CD8-positive, alpha-beta memory T cell (primary cell): ENCODE measurements at places on chromosomes 4 and X.

- no peak for DNase-seq
- no peaks in the 10 kb centered on the region for H3K4me1 ChIP-seq
- no peaks in the 10 kb centered on the region for H3K27me3 ChIP-seq
- H3K36me3 ChIP-seq: no peaks in the 10 kb centered on the region
- no peak overlapping the region for H3K27ac ChIP-seq
- no peak overlapping the region for H3K4me3 ChIP-seq
Observed at GRCh38 chr4:94084155-94084554, 123.5 kb upstream of the SMARCAD1 start.

DNA sequence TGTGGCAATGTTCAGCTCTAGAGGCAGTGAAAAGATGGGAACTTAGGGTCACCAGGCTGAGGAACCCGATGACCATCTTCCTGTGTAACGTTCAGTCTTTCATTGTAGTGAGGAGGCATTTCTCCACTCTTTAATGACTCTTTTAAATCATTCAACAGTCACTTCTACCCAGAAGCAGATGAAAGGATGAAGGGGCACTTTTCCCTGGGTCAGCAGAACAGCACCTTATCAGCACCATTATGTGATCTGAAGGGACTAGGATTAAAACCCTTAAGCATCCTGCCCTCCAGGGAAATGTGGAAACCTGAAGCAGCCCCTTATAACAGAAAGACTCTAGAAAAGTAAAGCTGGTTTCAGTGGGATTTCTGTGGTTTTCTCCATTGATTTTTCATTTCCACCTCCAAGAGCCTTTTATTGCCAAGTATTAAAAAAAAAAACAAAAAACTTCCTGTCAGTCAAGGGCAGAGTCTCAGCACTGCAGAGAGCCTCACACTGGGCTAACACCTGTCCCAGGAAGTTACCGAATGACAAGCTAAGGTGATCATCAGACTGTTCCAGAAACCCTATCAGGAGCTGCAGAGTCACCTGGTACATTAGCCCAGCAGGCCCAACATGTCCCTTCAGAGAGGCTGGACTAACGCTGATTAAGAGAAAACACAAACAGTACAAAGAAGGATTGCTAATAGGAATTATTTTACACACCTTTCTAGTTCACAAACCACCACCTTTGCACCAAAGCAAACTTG is 185.9 kb downstream of the SHROOM3 start:
- H3K27ac ChIP-seq: no peak overlapping the region
- no peaks in the 10 kb centered on the region for H3K27me3 ChIP-seq
- H3K4me3 ChIP-seq: no peak overlapping the region
- no peak for DNase-seq
- no peaks in the 10 kb centered on the region for H3K4me1 ChIP-seq

DNA sequence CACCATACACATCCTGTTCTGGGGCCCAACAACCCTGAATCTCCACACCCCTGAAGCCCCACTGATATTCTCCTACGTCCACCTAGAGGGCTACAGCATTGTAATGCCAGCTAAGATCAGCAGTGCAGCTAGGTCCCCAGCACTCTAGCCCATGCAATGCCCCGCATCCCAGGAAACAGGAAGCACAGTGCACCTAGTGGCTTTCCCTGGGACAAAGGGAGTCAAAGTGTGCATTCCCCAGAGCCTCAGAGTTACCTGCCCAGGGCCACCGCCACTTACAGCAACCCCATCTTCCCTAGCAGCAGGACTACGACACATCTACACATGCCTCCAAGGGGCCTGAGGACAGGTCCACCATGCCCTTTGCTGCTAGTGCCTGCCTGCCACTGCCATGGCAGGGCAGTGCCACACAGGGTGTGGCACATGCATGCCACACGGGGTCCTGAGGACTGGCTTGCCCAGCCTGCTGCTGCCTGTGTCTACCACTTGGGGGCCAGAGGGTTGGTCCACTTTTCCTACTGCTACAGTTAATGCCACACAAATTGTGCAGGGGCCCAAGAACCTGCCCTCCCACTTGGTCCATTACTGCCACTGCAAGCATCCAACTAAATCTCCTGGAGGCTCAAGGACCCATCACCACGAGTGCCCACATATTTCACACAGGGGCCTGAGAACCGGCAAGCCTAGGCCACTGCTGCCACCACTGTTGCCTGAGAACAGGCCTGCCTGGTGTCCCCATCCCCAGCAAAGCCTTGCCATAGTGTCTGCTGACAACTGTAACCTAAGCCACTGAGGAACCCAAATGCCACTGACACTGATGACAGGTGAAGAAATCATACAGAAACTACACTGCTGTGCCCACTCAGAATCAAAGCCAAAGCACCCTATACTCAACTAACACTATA is 23.7 kb downstream of the TLR6 start:
- H3K27ac ChIP-seq: no peak overlapping the region
- no peak for DNase-seq
- peaks cover under 1% of the 10 kb centered on the region for H3K4me1 ChIP-seq
- no peaks in the 10 kb centered on the region for H3K36me3 ChIP-seq
- no peak overlapping the region for H3K4me3 ChIP-seq

GRCh38 chr4:176538217-176538925 is 218.6 kb downstream of the SPCS3 start:
- no peaks in the 10 kb centered on the region for H3K27me3 ChIP-seq
- no peak overlapping the region for H3K27ac ChIP-seq
- H3K4me1 ChIP-seq: no peaks in the 10 kb centered on the region
- no peaks in the 10 kb centered on the region for H3K36me3 ChIP-seq
- no peak overlapping the region for H3K4me3 ChIP-seq

DNA sequence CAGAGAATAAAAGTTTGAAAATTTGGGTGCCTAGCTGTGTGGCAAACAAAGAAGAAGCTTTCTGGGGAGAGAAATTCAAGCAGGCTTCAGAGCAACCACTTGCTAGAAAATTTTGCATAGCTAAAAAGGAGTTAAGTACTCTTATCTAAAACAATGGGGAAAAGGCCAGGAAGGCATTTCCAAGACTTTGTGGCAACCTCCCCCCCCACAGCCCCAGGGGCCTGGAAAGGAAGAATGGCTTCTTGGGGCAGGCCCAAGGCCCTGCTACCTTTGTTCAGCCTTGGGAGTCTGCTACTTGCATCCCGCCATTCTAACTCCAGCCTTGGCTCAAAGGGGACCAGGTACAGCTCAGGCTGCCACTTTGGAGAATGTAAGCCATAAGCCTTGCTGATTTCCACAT is 102.2 kb downstream of the PTCHD1 start:
- no peak overlapping the region for H3K27ac ChIP-seq
- H3K27me3 ChIP-seq: no peaks in the 10 kb centered on the region
- H3K4me3 ChIP-seq: no peak overlapping the region
- no peaks in the 10 kb centered on the region for H3K4me1 ChIP-seq

- H3K36me3 ChIP-seq: no peaks in the 10 kb centered on the region
- H3K27me3 ChIP-seq: no peaks in the 10 kb centered on the region
Observed at GRCh38 chr4:73575660-73576059, 44.6 kb downstream of the RASSF6 start.

DNA sequence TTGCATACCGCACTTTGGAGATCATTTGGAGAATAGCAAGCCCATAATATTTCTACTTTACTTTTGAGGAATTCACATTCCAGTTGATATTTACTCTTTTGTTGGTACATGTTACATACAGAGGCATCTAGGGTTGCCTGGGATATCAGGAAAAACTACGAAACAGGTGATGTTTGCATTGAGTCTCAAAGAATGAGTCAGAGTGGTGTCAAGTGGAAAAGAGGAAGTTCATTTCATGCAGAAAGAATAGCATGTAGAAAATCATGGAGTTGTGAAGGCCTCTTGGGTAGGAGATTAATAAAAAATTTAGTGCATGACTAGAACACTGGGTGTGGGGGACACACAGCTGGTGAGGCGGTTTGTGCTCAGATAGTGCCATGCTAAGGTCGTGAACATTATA is 33.5 kb upstream of the ELOVL6 start:
- no peaks in the 10 kb centered on the region for H3K36me3 ChIP-seq
- no peak overlapping the region for H3K4me3 ChIP-seq
- H3K27ac ChIP-seq: no peak overlapping the region
- DNase-seq: no peak
- H3K4me1 ChIP-seq: no peaks in the 10 kb centered on the region
- no peaks in the 10 kb centered on the region for H3K27me3 ChIP-seq

DNA sequence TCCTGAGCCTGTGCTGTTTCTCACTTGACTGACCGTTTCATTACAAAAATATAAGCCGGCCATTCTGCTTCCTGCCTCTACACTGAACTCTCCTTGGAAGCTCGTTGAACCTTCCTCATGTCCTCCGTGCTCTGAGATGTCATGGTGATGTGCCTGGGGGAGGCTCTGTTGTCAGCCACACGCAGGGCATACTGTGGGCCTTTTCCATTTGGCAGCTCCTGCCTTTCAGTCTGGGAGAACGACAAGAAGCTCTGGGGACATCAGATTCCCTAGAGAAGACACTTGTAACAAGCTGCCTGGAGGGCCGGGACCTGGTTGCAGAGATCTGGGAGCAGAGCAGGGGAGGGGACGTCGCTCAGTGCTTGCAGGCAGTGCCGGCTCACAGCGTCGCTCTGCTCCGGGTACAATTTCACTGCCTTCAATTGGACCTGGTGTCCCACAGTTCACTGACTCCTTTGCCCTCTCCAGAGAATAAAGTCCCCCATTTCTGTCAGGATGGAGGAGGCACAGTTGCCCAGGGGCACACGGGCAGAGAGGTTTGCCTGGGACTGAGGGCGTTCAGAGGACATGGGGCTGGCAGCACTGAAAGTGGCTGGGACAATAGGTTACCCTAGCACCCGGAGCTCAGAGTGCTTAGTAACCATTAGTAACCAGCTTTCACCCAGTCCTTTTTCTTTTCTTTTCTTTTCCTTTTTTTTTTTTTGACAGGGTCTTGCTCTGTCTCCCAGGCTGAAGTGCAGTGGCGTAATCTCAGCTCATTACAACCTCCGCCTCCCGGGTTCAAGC is 19.1 kb upstream of the MECP2 start:
- H3K4me3 ChIP-seq: no peak overlapping the region
- H3K36me3 ChIP-seq: no peaks in the 10 kb centered on the region
- DNase-seq: no peak
- H3K4me1 ChIP-seq: no peaks in the 10 kb centered on the region
- no peaks in the 10 kb centered on the region for H3K27me3 ChIP-seq

DNA sequence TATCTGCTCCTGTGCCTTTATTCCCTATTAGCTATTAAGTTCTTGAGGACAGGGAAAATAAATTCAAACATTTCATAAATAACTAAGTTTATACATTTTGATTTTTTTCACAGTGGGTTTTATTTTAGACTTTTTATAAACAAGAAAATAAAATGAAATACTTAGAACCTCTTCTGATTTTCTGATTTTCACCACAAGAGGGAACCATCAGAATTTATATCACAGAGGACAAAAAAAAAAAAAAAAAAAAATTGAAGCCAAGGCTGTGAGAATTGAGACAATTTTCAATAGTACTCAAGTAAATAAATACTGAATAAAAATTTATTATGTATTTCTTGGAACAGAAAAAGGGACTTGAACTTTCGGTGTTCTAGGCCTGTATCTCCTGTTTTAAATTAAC is 288.1 kb downstream of the SH3BGRL start:
- no peak for DNase-seq
- H3K36me3 ChIP-seq: no peaks in the 10 kb centered on the region
- no peaks in the 10 kb centered on the region for H3K4me1 ChIP-seq
- no peak overlapping the region for H3K4me3 ChIP-seq

DNA sequence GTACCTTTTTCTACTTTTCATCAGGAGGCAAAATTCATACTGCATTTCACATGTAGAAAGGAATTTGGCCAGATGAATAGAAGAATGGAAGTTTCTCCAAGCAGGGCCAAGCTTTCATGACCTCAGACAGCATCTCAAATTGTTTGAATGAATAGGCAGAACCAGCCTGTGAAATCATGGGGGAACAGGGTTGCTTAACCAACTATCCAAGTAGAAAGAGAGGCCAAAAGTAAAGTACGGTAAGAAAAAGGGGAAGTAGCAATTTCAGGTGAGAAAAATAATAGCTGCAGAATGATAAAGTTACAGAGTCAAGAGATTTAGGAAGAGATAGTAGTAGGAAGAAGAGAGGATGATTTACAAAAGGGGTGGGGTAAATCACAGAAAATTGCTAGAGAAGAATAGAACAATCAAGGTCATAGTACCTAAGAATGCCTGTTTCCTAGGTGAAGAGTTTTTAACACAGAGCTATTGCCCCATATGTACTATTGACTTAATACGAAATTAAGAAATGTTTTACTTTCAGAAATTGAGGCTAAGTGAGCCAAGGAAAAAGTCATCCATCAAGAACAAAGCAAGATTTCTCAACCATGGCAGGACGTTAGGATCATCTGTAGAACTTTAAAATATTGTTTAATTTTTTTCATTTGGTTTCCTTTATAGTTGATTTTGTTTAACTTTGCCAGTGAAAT is 177.1 kb upstream of the TET2 start:
- no peak overlapping the region for H3K27ac ChIP-seq
- no peak for DNase-seq
- no peaks in the 10 kb centered on the region for H3K4me1 ChIP-seq
- no peak overlapping the region for H3K4me3 ChIP-seq

GRCh38 chrX:134580907-134581306 is 77.4 kb downstream of the PLAC1 start:
- no peak overlapping the region for H3K27ac ChIP-seq
- H3K4me3 ChIP-seq: no peak overlapping the region
- DNase-seq: no peak
- H3K27me3 ChIP-seq: no peaks in the 10 kb centered on the region

- H3K4me1 ChIP-seq: peaks cover 91% of the 10 kb centered on the region
- peak overlapping the region; percentile 9 for H3K4me3 ChIP-seq
- H3K27me3 ChIP-seq: no peaks in the 10 kb centered on the region
- peak overlapping the region; percentile 62 for H3K27ac ChIP-seq
- peaks cover 12% of the 10 kb centered on the region for H3K36me3 ChIP-seq
Observed at GRCh38 chrX:1466971-1467561, 14.4 kb upstream of the ASMTL start.

DNA sequence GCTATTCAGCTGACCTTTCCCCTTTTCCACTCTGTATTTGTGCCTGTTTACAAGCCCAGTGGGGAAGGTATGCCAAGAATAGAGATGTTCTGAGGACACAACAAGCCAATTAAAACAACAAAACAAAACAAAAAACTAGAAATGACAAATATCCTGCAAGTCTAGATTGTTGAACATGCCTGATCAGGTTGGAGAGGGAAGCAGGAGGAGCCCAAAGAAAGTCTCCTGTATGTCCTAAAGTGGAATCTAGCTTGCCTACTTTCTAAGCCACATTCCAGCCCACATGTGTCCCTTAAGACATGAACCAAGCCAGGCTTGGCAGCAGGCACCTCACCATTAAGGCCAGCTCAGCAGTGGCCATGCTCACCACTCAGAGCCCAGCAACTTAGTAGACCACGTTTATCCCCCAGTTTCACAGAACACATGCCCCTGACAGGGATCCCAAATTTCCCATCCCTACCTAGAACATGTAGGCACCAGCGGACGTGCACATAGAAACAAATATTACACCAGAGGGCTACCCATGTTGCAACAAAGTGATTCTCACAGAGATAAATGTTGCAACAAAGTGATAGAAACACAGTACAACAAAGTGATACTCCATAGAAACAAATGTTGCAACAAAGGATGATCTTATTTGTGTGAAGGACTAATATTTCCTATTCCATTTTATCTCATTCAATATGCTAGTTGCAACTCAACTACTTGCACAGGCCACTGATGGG is 48.3 kb downstream of the CD99L2 start:
- H3K27ac ChIP-seq: no peak overlapping the region
- no peak overlapping the region for H3K4me3 ChIP-seq
- no peaks in the 10 kb centered on the region for H3K36me3 ChIP-seq
- H3K27me3 ChIP-seq: no peaks in the 10 kb centered on the region
- no peak for DNase-seq
- no peaks in the 10 kb centered on the region for H3K4me1 ChIP-seq
